NCI-H1436 treated with DMSO at 0.1 percent for 48 hours (cell line): ENCODE measurements at places on chromosomes 4 and X.

DNA sequence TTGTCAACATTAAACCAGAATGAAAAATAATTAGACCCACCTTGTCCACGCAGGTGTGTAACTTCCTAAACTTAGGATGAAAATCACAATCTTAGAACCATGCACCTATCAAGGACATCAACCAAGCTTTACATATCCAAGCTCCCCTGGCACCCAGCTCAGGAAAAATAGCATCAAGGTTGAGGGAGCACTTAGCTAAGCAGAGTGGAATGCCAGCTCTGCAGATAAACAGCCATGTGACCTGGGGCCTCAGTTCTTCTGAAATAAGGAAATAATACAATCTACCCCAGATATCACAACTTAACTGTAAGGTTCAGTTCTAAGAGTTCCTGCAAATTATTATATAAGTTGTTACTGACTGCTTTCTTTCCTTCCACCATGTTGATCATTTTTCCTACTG lies 64.7 kb downstream of the DHX15 start:
- DNase-seq = no peak

DNA sequence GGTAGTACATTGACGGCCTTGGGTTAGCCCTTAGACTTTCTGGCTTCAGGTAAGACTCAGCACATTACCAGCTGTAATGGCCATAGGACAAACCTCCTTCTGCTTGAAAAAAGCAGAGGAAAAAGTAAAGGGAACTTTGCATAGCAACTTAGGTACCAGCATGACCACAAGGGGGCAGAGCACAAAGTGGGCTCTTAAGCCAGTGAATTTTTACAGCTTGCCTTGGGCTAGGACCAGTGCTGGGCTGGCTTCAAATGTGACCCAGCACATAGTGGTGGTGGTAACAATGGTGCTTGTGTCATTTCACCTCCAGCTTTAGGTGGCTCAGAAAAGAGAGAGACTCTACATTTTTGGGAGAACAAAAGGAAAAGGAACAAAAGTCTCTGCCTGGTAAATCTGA lies 66.1 kb downstream of the KLHL4 start:
- no peak for DNase-seq

DNA sequence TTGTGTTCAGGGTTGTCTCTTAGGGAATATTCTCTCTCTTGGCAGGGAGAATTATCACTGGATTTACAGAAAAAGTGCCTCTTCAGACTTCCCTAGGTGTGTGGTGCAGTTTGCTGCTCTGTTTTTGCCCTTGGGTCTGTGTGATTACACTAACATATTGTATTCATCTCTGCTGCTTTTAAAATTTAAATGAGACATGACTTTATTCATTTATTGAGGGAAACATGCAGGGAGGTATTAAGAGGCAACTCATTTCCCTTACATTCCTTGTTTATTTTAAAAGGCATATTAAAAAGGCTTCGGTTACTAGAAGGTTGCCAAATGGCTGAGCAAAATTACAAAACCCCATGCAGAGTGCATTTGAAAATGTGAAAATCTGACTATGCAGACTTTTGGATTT lies 135.1 kb upstream of the GEMIN8 start:
- DNase-seq = no peak

DNA sequence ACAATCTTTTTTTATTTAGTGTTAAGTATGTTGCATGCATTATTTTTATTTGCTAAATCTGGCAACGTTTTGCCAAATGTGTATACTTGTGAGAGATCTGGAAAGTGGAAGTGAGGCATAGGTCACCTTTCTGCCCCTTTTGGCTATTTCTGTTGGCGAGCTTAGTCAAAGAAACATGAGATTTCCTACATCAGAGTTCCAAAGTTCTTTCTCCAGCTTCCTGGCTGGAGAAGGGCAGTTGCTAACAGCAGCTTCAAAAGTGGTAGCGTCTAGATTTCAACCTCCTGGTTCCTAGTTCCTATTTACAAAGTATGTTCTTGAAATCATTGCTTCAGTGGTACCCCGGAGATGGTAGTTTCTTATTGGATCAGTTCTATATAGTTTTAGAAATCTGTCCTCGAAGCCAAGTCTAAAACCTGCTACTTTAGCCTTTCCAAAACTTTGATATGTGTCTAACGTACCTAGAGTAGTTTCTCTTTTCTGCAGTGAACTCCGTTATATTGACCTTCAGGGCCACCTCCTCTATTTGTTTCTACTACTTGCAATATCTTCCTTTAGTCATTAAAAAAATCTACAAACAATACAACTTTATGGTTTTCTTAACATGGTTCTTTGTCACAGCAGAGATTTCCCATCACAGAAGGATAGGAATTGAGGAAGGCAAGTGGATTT lies 455.8 kb upstream of the FTHL17 start:
- no peak for DNase-seq

DNA sequence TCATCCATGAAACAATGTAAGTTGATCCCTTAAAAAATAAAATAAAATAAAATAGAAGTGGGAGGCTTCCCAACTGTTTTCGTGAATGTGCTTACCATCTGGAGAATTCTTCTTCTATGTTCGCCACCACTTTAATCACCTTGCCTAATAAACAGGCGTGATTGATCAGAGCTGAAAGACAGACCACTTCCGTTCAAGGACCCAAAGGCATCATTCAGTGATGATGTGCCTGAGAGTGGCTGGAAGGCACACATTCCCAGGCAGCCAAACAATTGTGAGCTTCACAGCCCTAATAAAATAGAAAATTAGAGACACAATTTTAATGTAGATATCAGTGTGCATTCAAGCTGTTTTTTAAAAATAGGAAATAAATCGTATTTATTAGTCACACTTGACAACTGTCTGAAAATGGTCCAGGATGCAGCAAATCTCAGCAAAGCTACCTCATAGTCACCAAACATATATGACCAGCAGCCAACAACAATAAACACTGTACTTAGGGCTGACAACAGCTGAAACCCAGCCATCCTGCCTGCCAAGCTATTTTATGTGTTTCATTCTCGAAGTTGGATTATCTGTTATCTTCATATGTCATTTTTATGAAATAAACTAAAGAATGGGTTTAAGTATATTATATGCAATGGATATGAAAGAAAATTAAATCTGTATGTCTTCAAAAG lies 163.2 kb upstream of the FAM9B start:
- DNase-seq = no peak

DNA sequence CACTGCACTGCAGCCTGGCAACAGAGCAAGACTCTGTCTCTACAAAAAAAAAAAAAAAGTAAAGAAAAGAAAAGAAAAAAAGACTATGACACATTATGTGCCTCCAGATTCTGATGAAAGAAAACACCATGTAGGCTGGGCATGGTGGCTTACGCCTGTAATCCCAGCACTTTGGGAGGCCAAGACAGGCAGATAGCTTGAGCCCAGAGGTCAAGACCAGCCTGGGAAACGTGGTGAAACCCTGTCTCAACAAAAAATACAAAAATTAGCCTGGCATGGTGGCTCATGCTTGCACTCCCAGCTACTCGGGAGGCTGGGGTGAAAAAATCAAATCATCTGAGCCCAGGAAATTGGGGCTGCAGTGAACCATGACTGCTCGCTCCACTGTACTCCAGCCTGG lies 19.4 kb downstream of the THOC2 start:
- no peak for DNase-seq

- DNase-seq = no peak
Observed at GRCh38 chr4:63020661-63021060, 1388.6 kb downstream of the TECRL start.

- no peak for DNase-seq
Observed at GRCh38 chrX:2507196-2507595, 6.4 kb upstream of the DHRSX start.
